ENCODE measurements at places on chromosomes 6 and 20.

DNA sequence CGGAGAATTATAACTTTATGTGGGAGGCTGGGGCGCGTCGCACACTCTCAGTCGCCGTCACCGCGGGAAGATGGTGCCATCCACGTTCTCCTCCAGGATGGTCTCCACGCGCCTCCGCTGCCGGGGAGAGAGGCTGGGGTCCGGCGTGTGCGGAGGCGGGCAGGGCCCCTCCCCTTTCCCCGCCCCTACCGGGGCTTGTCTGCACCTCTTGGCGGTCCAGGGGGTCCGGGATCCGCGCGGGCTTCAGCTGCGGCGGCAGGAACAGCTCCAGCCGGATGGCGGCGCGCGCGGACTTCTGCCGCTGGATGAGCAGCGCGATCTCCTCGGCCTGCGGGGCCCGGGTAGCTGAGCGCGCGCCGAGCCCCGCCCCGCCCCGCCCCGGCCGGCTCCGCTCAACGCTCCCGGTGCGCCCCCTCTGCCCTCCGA, 807 bp downstream of the LKAAEAR1 start:
- peak; percentile 77 for DNase-seq

GRCh38 chr20:23826541-23827021, at the start of gene CST2:
CST2 (minus strand) TSS chr20:23826729; CDS start chr20:23826660, 69 bp downstream.
- DNase-seq, result no peak

DNA sequence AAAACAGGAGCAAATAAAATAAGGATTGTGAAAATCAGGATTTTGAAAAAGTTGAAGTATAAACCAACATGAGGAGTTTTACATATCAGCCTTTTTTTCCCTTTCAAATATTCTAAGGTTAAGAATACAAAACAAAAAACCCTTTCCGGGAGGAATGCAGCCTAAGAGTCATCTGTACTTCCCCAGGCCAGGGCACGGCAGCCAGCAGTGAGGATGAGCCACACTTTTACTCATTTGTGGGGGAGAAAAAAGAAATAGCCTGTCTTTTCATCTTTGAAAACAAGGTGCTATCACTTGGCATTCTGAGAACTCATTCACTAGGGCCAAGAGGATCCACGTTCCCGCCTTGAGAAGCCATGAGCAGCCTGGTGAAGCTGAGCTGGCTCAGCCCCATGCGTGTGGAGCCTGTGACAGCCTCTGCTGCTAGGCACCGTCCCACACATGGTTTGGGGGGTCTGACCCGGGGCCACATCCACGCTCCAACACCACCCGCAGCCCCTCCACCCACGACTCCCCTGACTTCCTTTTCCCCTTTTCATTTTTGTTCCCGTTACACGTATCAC, 11.2 kb downstream of the SLC22A1 start:
- DNase-seq, result no peak

GRCh38 chr6:13554929-13555333, 19.5 kb upstream of the SIRT5 start:
- DNase-seq, result no peak

DNA sequence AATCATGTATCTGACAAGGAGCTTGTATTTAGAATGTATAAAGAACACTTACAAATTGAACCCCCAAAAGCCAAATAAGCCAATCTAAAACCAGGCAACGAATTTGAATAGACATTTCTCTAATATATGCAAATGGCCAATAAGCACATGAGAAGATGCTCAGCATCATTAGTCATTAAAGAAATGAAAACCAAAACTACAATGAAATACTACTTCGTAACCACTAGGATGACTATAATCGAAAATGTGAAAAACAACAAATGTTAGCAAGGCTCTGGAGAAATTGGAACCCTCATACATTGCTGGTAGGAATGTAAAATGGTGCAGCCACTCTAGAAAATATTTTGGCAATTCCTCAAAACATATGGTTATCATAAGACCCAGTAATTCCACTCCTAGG, 105.8 kb upstream of the TOP1 start:
- DNase-seq, result no peak

DNA sequence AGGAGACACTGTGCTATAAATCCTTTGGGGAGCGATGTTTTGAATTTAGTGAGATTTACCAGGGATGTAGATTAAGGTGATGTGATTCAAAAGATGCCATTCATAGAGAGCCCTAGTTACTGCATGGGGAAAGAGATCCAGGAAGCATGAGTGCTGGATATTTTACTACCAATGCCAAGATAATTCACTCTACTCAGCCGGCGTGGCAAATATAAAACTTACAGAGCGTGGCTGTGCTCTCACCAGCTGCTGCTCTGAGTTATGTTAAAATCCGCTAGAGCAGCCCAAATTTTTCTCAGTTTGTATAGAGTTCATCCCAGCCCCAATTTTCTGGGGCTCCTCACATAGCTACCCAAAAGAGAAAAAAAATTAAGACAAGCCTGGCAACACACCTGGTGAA, 48.6 kb downstream of the BFSP1 start:
- no peak for DNase-seq

GRCh38 chr6:14925699-14926026, 320.2 kb upstream of the JARID2 start:
- DNase-seq, result no peak

DNA sequence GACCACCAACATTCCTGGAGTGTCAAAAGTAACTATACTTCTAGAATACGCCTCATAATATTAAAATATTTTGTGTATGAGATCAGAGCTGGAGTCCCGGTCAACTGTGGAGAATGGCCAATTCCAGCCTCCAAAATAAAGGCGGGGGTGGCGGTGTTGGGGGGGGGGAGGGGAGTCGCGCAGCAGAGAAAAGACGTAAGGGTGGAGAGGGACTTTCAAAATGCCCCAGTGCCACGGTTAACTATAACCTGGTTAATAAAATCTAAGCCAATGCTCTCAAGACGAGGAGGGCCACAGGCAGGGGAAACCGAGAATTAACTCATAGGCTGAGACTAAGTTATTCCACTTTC, 1.3 kb downstream of the NUP153 start:
- peak; percentile 69 for DNase-seq

All from hematopoietic multipotent progenitor cell treated with erythropoietin and hydrocortisone succinate and interleukin-3 and kit ligand, for 6 days (in vitro differentiated cells).